WERI-Rb-1 (cell line): ENCODE measurements at places on chromosomes 13 and 19.

GRCh38 chr13:103983948-103984347 lies 917.7 kb upstream of the SLC10A2 start:
- DNase-seq = no peak

DNA sequence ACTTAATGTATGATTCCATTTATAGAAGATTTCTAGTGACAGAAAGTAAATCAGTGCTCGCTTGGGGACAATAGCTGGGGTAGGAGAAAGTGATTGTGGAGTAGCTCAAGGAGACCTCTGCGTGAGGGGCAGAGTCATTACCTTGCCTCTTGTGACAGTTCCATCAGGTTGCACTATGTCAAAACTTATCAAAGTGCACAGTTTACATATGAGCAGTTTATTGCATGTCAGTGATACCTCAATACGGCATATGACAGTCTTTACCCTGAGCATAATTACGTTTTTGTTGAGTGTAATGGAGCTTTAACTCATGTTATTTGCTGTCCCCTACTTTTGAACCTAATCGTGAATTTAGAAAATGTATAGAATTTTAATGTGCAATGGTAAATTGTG lies 15.0 kb downstream of the ARHGEF7 start:
- no peak for DNase-seq

DNA sequence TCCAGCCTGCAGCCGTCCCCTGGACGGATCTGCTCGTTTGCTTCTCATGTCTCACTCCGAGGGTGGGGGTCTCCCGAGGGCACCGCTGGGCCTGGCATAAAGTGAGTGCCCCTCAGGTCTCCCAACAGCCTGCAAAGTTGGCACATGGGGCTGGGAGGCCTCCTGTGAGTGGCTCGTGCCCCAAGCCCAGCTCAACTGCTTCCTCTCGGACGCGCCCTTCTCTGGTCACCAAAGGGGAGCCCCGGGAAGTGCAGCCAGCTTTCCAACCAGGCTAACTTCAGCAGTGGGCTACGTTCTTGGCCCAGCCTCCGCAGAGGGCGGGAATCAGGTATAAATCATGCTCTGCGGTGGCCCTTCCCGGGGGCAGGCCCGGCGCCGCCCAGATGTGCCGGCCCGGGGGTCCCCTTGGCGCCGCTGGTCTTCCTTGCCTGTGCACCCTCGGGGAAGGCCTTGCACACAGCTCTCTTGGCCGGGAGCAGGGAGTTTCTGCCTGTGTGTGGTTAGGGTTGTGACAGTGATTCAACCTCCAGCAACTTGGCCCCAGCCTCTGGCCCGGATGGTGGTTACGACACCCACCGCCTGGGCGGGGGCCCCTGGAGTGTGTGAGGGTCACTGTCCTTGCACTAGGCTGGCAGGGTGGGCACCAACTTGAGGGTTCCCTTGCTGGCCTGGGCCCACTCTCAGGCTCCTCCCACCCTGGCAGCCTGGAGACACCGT lies 20.7 kb downstream of the CEBPG start:
- no peak for DNase-seq

DNA sequence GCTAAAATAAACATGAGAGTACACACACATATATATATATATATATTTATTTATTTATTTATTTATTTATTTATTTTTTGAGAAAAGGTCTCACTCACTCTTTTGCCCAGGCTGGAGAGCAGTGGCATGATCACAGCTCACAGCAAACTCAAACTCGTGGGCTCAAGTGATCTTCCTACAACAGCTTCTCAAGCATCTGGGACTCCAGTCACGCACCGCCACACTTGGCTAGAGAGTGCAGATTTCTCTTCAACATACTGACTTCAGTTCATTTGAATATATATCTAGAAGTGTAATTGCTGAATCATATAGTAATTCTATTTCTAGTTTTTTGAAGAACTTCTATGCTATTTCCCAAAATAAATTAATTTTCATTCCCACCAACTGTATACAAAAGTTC lies 1711.8 kb downstream of the SLITRK5 start:
- DNase-seq = no peak

DNA sequence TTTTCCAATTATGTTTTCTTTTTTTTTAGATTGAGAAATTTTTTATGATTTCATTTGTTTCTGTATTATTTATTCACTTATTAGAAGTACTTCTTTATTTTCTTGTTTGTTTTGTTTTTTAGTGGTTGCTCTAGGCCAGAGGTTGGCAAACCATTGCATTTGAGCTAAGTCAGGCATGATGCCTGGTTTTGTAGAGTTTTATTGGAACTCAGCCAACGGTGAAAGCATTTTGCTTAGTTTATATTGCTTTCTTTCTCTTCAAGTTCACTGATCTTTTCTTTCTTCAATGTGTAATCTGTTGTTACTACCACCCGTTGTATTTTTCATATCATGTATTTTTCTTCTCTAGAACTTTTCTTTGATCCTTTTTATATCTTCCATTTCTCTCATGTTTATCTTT lies 19.7 kb downstream of the ZNF567 start:
- no peak for DNase-seq

GRCh38 chr19:39465956-39466747 lies 14.5 kb upstream of the TIMM50 start:
- no peak for DNase-seq

GRCh38 chr13:31088826-31089420 lies 72.8 kb downstream of the HSPH1 start:
- no peak for DNase-seq

GRCh38 chr19:40754611-40755247 lies 3.7 kb downstream of the SNRPA start:
- DNase-seq = no peak

- DNase-seq = peak; percentile 85
Measured at GRCh38 chr19:3075605-3076431, 13.5 kb upstream of the TLE5 start.

DNA sequence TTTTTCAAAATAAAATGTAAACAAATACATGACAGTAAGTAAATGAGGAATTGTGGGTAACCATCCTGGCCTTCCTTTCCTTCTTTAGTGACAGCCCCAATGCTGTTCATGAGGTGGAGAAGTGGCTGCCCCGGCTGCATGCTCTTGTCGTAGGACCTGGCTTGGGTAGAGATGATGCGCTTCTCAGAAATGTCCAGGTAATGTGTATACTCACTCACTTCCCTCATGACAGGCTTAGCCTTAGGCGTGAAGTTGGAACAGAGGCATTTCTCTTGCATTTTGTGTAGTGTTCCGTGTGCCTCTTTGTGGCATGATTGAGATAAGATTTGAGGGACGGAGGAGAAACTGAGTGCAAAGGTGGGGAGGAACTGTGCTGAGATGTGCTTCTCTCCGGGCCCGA lies 12.0 kb downstream of the NAXD start:
- no peak for DNase-seq

DNA sequence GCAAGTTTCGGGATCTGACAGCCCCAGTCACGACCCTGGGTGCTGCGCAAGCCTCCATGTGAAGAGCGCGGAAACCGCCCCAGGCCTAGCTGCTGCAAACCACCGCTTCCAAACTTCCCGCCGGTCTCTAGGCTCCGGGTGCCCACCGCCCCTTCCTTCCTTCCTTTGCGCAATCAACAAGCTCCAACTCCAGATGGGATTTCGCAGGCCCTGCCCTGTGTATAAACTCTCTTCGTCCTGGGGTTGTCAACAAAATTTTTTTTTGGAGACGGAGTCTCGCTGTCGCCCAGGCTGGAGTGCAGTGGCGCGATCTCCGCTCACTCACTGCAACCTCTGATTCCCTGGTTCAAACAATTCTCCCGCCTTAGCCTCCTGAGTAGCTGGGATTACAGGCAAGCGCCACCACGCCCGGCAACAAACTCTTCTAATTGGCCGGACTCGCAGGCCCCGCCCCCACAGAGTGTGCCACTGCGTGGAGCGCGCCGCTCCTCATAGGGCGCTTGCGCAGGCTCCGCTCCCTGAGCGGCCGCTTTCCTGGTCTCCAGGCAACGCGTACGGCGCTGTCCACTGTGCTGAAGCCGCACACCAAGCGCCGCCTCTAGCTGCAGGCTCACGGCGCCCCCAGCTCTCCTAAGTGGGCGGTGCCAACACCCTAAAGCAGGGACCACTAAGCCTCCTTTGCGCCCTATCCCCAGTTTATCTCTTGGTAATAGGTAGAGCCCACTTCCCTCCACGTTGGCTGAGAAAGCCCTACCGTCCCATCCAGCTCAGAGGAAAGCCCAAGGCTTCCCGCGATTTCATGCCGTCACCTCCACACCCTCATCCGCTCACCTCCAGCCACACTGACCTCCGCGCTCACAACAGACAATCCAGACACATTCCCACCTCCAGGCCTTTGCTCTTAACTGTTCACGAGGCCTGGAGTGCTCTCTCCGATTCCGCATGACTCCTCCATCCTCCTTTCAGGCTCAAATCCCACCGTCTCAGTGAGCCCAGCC lies 5.5 kb upstream of the QTRT1 start:
- peak; percentile 97 for DNase-seq

- DNase-seq = no peak
Measured at GRCh38 chr19:36577271-36577996, 4.3 kb upstream of the ZNF529 start.

DNA sequence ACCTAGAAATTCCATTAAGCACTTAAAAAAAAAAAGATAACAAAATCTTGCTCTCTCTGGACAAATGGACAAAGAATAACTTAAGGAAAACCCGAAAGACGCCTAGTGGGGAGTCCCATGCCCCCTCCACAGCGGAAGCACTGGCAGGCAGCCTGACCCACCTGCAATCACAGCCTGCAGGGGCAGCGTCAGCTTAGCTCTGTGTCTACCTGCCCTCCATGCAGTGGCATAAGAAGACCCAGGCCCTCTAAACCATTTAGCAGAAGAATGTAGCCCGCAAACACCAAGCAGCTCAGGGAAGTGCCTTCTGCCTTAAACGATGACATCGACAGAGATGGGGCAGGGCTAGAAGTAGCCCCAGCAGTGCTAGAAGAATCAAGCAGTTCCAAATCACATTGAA lies 36.0 kb downstream of the KCTD15 start:
- DNase-seq = no peak

DNA sequence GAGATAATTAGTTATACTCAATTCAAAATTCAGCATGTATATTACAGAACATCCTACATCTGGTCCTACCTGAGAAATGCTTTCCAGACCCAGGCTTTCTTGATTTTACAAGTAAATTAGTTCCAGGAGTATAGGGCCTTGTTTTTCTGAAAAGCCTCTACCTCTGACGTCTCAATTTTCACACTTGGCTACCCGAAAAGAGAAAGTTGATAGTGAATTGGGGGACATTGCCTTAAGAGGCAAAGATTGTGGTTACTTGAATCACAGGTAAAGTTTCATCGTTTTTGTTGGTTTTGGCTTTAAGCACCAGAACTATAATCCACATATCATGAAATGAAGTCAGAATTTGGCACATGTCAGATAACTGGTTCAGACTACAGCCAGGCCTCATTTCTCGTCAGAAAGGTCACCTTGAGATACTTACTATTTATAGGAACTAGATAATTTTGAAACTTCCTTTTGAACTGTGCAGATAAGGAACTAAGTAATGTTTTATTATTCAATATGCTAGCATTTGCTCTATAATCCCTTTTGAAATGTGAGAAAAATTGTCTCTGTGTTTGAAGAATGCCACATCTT lies 30.8 kb downstream of the FAM124A start:
- DNase-seq = no peak

- DNase-seq = no peak
Measured at GRCh38 chr19:19077103-19077502, 13.3 kb downstream of the SLC25A42 start.
